ENCODE measurements at places on chromosomes 13 and 19.

- DNase-seq, result no peak
Measured at GRCh38 chr19:50858886-50859285, 4.2 kb downstream of the KLK3 start.

GRCh38 chr13:93690139-93690538 lies 463.5 kb downstream of the GPC6 start:
- no peak for DNase-seq

DNA sequence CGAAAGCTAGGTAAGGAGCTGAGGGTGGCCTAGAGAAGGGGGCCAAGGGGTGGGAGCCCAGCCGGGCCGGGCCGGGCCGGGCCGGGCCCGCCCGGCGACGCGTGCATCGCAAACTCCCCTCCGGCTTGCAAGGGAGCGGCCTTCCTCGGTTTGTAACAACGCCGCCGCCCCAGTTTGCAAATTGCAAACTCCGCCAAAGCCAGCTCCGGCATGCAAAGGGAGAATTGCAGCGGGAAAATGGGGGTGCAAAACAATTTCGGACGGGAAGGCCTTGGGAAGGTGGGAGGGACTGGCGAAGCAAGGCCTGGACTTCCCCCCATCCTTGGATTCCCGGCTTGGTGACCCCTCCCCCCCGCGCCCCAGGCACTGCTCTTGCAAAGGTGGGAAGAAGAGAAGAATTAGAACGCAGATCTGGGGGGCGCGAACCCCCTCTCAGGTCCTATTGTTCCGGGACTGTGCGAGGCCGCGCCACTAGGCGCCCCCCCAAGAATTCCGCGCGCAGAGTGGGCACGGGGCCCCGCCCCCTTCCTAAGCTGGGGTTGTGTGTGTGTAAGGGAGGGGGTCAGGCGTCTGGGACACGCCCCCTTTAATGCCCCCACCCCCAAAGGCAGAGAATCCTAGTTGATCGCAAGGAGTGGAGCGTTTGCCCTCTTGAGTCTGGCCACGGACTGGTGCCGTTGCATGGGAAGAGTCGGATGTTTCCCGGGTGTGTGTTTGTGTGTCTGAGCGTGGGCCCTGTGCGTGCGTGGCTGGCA lies 926 bp downstream of the PRR12 start:
- DNase-seq, result peak; percentile 82

DNA sequence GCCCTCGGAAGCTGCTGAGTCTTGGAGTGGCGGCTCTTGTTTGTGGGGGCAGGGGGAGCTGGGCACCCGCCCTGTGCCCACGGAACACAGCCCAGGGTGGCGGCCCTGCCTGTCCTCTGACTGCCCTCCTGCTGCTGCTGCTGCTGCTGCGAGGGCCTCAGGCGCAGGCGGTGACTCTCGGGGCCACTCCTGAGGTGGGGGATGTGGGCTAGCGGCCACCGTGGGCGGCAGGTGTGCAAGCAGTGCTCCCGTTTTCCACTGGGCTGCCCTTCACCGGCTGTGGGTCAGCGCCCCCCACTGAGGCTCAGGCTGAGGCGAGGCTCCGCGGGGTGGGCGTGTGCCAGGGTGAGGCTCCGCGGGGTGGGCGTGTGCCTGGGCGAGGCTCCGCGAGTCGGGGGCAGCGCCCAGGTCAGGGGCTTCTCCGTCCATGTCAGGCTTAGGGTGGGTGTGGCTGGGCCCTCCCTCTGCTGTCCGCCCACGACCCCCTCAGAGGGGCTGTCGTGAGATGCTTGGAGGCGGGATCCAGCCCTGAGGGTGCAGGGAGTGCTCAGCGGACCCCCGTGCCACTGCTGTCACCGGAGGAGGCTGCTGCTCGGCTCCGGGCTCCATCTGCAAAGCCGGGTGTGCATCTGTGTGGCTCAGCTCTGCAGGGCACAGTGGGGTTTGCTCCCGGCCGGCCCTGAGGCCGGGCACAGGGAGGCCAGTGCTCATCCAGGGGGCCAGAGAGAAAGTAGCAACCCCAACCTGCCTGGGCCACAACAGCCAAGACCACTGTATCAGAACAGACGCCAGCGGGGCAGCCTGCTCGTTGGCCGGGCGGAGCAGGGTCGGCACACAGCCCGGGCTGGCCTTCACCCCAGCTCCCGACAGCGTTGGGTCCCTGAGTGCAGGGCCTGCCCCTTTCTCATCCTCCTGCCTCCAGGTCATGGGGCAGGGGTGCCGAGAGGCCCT lies 14.5 kb downstream of the CSNK1G2 start:
- no peak for DNase-seq

DNA sequence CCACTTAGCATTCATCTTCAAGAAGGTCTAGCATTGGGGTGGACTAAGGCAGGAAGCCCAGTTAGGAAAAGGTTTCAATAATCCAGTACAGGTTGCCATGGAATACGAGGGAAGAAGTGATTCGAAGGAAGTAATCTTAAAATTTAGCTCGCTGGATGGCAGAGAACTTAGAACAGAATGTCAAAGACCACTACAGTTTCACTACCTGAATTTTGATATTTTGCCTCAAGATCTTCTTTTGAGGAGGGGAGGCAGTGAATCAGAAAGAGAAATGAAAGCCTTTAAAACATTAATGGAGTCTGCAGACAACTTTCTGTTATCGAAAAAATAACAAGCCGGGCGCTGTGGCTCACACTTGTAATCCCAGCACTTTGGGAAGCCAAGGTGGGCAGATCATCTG lies 7.0 kb upstream of the RAB8A start:
- no peak for DNase-seq

DNA sequence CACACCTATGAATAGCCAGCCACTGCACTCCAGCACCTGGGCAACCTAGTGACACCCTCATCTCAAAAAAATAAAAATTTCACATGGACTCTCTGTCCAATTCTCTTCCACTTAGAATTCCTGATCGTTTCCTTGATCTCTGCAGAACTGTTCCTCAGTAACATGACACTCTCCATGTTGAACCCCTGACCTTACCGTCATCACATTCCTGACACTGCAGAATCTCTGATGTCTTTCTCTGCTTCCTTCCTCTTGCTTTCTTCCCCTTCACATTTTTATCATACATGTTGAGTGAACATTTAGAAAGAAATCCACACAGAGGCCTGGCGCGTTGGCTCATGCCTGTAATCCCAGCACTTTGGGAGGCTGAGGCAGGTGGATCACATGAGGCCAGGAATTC lies 15.0 kb downstream of the ZNF114 start:
- DNase-seq, result no peak

GRCh38 chr13:40345654-40346372 lies 320.6 kb downstream of the FOXO1 start:
- DNase-seq, result no peak

Data from left lung (tissue), 14 donors.